ENCODE measurements at places on chromosomes 12 and 14. TPM values are rescaled to one million over a fixed set of nuclear protein-coding genes. Genes with fewer than 3 reads are reported as not detected.
A peak's percentile ranks its signal among the peaks of the same experiment; 100 is the strongest.

- DNase-seq, result no peak
Measured at GRCh38 chr12:32454075-32454474, 54.7 kb downstream of the FGD4 start.

DNA sequence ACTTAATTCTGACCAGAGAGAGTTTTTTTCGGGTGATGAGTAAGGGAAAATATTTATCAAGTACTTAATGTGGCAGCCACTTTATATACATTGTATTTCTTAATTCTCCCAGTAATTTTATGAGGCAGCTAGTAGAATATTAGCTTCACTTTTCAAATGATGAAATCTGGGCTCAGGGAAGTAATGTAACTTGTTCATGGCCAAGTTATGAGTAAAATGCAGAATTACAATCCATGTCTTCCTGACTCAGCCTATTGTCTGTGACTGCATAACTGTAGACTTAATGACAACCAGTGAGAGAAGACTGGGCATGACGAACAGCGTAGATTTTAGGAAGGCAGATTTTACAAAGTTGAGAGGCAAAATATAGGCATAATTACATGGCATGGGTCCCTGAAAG lies 106.7 kb upstream of the MIS18BP1 start:
- no peak for DNase-seq

- no peak for DNase-seq
Measured at GRCh38 chr14:55500708-55501107, 60.3 kb upstream of the TBPL2 start.

DNA sequence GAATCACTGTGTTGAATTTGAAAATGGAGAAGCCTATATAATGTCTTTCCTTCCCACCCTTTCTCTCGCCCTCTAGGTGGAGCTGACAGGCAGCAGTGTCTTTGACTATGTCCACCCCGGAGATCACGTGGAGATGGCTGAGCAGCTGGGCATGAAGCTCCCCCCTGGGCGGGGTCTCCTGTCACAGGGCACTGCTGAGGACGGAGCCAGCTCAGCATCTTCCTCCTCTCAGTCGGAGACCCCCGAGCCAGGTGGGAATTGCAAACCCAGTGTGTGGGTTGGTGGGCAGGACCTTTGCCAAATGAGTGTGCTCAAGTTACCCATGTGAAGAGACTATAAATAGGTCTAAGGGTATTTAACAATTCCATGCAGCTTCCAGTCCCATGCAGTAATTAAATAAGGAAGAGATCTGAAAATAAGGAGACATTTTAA lies 274.7 kb downstream of the EGLN3 start:
- no peak for DNase-seq

- DNase-seq, result no peak
Measured at GRCh38 chr14:26478967-26479366, 118.9 kb downstream of the NOVA1 start.

Gene INHBC
- not detected for total RNA-seq

GRCh38 chr14:88322504-88323085 lies 474 bp downstream of the KCNK10 start:
- no peak for DNase-seq

Gene P3H3
- total RNA-seq, result 0.40 TPM

Gene PSME1
- 498 TPM for total RNA-seq

GRCh38 chr14:61751475-61751989 lies 10.7 kb upstream of the SNAPC1 start:
- no peak for DNase-seq

- DNase-seq, result peak; percentile 66
Measured at GRCh38 chr14:60184146-60184904, 19.1 kb upstream of the DHRS7 start.

GRCh38 chr12:16587110-16587453 lies 18.9 kb downstream of the LMO3 start:
- no peak for DNase-seq

GRCh38 chr12:108409481-108409880 lies 70.4 kb upstream of the CMKLR1 start:
- no peak for DNase-seq

DNA sequence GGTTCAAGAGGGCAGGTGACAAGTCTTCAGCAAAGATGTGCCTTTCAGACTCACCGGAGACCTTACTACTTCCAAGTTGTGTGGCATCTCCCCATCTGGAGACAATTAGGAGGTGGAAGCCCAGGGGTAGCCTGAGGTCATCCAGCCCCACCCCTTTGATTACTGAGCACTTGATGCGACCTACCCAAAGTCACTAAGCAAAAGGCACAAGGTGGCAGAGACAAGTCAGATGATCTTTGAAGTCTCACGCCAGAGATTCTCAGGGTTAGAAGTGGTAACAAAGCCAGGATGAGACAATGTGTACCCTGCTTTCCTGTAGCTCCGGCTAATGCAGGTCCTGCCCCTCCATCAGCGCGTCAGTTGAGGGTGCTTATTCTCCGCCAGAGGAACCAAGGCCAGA lies 1.4 kb upstream of the FOXN3 start:
- peak; percentile 24 for DNase-seq

DNA sequence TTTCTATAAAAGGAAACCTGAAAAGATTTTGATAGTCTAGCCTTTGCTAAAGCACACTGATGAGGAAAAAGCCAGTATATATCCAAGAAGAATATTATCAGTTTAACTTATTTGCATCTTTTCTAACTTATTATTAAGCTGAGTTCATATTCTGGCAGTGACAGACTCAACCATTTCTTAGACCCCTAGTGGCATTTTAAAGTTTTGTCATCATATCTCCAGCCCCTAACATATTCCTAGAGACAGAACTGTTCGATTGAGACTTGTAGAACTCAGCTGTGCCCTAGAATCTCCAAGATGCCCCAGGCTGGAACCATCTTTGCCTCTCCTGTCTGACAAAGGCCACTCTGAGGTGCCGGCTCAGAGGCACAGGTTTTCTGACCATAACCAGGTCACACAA lies 365.6 kb downstream of the NELL2 start:
- no peak for DNase-seq

- DNase-seq, result no peak
Measured at GRCh38 chr12:67918441-67918840, 70.8 kb upstream of the IFNG-AS1 start.

- no peak for DNase-seq
Measured at GRCh38 chr12:123529686-123530085, 3.8 kb downstream of the RILPL1 start.
